ENCODE measurements at places on chromosomes 7 and 10.

DNA sequence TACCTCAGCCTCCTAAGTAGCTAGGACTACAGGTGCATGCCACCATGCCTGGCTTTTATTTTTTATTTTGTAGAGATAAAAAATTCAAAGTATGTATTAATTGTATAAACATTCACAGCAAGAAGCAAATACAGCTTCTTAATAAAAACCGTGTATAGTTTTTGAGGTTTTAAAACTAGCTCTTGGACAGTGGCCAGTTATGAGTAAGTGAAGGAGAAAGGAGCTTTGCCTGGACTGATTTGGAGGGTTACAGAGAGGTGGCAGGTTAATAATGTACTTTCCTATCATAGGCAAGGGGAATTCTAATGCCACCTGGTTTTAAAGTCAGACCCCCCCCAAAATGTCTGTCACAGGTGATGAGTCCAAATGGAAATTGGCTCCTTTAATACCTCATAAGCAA lies 43.4 kb downstream of the ZNRF2 start:
- no peak for DNase-seq

DNA sequence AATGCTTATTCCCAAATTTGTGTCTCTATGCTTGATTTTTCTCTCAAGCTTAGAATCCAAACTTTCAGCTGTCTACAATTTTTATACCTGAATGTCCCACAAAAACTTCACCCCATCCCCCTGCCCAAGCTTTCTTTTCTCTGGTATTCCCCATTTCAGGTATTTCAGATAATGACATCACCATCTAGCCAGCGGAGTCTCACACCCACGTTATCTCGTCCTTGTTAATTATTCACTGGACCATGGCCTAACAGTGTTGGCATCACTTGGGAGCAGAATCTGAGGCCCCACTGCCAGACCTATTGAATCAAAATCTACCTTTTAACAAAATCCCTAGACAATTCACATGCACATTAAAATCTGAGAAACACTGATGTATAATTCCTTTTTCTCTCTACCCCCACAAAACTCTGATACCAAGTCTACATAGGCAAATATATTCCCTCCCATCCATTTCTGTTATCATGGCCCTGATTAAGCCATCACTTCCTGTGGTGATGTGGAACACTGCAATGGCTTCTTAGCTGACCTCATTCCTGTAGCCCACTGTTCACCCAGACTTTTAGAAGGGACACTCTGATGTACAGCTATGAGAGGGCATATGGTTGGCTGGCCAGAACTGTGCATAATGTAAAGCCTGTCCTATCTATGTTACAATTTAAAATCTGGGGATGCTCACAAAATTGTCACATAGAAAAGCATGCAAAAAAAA lies 31.4 kb downstream of the ZNF438 start:
- no peak for DNase-seq

DNA sequence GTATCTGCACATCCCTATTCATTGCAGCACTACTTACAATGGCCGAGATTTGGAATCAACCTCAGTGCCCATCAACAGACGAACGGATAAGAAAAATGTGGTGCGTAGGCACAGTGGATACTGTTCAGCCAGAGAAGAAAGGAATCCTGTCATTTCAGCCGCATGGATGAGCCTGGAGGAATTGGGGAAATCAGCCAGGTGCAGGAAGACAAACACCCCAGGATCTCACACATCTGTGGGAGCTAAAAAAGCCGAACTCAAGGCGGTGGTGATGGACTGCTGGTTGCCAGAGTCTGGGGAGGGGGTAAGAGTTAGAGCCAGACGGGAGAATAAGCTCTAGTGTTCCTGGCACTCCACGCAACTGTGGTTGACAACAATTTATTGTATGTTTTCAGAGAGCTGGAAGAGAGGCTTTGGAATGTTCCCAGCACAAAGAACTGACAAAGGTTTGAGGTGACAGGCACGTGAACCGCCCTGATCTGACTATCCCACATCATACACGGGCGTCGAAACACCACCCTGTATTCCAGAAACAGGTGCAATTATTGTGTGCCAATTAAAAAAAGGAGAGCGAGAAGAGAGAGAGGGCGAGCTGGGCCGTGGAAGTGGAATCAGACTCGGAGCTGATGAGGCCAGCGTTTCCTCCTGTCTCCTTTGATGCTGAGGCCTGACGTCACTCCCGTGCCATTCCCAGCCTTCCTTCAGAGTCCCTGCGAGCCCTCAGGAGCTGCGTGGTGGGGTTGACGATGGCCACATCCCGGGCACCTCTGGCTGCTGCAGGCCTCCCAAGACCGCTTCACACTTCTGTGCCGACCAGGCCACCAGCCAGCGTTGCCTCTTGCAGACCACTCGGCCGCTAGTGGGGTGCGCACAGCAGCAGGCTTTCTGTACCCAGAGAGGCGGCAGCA lies 189.5 kb downstream of the DNAJB6 start:
- peak; percentile 1 for DNase-seq

DNA sequence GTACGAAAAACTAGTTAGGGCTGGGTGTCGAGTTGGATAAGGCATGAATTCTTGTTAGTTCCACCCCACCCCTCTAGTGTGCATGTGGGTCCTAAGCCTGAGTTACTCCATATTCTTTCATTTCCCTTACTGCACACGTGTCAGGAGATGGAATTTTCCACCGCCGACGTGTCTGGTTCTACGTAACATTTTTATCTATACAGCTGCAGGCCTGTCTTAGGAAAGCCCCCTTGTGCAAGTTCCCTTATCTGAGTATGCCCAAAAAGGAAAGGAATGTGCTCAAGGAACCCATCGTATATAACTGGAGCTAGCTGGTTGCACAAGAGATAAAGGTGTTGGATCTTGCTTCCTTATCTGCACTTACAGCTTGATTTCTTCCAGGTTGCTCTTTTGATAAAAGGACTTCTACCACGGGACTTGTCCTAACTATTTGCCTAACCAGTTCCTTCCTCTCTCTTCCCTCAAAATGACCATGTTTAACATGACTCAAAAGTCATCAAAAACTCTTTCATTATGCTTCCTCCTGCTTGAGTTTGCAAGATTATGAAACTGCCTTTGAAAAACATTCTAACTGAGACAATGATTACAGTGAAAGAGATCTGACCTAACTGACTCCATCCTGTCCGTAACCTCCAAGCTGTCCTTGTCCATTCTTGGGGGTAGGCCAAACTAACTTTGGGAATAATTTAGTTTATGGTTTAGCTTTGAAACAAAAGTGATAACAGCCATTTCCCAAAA lies 181.4 kb downstream of the AKR1D1 start:
- DNase-seq, result no peak

DNA sequence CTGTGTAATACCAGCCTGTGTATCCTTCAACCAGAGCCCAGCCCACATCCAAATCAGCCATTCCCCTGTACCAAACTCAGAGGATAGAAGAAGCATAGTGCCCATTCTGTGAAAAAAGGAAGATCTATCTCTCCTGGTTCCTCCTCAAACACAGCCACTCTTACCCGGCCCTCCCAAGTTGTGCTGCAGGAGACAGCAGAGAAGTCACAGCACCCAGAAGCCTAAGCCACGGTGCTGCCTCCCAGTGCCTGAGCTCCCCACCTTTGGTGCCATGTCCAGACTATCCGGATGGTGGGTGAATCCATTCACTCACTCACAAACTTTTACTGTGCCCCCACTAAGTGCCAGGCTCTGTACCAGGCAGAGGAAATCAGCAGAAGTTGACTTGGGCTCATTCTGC lies 166.0 kb upstream of the ZMIZ1 start:
- DNase-seq, result no peak

DNA sequence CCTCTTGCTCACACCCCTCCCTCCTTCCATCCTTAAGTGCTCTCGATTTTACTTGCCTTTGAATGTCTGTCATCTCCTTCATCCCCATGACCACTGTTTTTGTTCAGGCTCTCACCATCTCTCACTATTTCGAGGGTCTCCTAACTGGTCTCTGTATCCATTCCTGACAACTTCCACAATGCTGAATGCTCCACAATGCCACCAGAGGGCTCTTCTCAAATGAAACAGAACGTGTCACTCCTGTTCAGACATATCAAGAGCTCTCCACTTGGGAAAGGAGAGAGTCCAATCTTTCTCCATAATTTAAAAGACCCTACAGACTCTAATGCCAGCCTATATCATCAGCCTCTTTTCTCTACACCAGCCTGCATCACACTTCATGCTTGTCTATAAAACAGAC lies 9.0 kb upstream of the SLC13A1 start:
- DNase-seq, result no peak

Measured in G401 (cell line).